ENCODE measurements at places on chromosomes 3 and 15.
A peak's percentile ranks its signal among the peaks of the same experiment; 100 is the strongest.

DNA sequence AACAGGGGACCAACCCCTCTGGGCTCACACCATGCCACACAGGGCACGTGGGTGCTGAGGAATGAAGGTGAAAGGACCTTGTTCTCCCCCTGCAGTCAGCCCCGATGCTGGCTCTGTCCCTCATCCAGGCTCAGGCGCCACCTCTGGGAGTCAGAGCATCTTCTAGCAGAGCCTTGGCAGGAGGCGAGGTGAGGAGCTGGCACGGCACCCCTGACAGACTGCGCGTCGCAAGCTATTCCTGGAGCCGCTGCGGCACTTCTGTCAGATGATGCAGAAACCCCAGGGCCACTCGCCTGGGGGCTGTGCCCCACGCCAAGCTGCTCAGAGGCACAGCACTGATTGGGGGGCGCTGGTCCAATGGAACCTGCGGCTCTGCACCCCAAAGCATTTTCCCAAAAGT, 62.0 kb downstream of the MGLL start:
- no peak for DNase-seq

DNA sequence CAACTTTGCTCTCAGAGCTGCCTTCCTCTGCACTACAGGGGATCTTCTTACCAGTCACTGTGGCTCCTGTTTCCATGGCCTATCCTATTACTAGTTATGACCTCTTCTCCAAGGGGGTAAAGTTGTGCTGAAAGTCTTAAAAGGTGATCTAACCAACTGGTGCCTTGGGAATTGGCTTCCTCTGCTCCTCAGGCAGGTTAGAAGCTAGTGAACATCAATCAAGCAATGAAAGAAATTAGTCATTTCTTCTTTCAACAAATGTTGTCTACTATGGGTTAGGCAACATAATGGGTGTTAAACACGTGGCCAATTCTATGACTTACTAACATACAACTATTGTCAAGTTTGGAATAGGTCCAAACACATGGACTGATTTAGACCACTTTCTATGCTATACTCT, 571.4 kb upstream of the NAALADL2 start:
- no peak for DNase-seq

GRCh38 chr3:49654955-49655556, 19.1 kb upstream of the APEH start:
- DNase-seq: peak; percentile 75

GRCh38 chr15:41795996-41796856, 21.9 kb downstream of the MAPKBP1 start:
- no peak for DNase-seq

DNA sequence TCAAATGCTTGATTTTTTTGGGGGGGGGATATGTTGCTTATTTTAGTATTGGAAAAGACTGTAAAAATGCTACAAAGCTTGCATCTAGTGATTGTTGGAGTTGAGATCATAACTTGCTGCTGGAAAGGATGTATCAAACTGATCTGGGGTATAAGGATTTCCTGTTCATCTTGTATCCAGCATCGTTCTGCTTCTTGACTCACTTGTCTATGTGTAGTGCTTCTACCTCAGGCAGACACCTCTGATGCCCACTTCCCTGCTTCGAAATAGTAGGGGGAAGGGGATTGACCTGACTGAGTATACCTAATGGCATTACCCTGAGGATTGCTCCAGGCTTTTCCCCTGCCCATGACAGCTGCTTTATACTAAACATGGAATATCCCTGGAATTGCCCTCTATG, 42.7 kb downstream of the STT3B start:
- no peak for DNase-seq

DNA sequence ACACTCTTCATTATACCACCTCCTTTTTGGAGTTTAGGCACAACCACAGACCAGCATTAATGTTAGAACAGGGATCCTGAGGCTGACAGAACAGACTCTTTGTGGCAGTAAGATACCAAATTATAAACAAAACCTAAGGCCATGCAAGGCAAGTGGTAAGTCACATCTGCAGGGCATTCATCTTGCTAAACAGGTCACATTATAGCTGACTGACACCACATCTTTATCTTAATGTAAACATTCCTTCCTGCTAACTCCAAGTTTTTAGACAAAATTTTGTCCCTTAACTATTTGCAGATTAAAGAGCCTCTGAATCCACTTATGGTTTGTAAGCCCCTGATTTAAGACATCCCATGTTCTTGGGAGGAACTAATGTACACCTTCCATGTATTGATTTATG, 500.6 kb downstream of the PYDC2 start:
- no peak for DNase-seq

GRCh38 chr3:105347625-105348302, 18.9 kb upstream of the ALCAM start:
- no peak for DNase-seq

GRCh38 chr15:67194171-67195114, 60.0 kb downstream of the AAGAB start:
- DNase-seq: no peak

- no peak for DNase-seq
Measured at GRCh38 chr3:149151843-149152242, 22.4 kb downstream of the HPS3 start.

- DNase-seq: no peak
Measured at GRCh38 chr15:70269311-70269911, 171.7 kb upstream of the TLE3 start.

GRCh38 chr3:115581362-115582135, 41.8 kb upstream of the GAP43 start:
- no peak for DNase-seq

DNA sequence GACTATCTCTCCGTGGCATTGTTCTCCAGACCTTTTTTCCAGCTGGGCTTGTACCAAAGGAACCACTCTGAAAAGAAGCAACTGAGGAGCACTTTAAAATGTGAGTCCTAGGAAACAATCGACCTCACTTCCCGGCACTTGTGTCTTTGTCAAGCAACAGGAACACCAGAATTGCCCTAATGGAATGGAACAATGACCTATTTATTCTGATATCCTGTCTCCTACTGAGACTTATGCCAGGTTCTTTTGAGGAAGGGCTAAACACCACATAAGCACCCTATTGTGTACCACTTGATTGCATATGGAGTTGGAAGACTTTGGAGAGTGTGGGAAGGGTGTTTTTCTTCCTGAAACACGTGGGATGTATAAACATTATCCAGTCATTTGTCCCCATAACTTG, 56.8 kb upstream of the TGFBR2 start:
- DNase-seq: no peak

- no peak for DNase-seq
Measured at GRCh38 chr15:83110381-83110780, 2.9 kb downstream of the TM6SF1 start.

GRCh38 chr3:35724106-35724505, 84.8 kb downstream of the ARPP21 start:
- DNase-seq: peak; percentile 1

GRCh38 chr15:39279311-39279710, 301.6 kb upstream of the THBS1 start:
- DNase-seq: no peak

- no peak for DNase-seq
Measured at GRCh38 chr3:160806686-160807085, 50.7 kb downstream of the PPM1L start.

DNA sequence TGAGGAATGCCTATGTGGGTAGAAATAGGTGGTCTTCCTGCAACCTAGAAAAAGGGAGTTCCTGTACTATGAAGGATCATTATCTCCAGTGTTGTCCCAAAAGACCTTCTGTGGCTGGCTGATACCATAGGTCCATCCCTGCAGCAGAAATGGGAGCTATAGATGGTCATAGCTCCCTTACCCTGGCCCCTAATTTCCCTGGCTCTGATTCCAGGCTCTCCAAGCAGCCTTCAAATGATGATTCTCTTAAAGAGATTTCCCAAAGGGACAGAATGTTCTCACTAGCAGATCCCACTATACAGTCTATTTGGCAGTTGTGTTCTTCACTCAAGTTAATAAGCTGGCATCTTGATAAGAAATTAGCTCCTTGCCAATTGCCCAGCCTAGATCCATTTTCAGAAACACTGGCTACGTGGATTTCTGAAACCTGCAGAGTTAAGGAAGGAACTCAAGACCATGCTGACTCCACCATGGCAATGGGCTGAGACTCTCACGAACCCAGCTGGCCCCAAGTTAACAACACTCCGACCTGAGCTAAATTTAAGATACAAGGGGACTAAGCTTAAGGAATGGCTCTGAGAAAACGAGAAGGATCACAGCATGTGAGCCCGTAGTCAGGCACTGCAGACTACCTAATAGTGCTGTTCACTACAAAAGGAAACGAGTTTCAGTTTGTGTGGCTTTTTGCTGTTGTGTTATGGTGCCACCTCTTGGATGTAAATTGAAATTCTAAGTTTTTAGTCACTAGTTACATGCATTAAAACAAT, 11.4 kb downstream of the C15orf40 start:
- peak; percentile 38 for DNase-seq

- no peak for DNase-seq
Measured at GRCh38 chr15:51161491-51162220, 67.0 kb upstream of the TNFAIP8L3 start.

GRCh38 chr3:23075496-23075895, 127.6 kb upstream of the UBE2E2 start:
- DNase-seq: no peak

DNA sequence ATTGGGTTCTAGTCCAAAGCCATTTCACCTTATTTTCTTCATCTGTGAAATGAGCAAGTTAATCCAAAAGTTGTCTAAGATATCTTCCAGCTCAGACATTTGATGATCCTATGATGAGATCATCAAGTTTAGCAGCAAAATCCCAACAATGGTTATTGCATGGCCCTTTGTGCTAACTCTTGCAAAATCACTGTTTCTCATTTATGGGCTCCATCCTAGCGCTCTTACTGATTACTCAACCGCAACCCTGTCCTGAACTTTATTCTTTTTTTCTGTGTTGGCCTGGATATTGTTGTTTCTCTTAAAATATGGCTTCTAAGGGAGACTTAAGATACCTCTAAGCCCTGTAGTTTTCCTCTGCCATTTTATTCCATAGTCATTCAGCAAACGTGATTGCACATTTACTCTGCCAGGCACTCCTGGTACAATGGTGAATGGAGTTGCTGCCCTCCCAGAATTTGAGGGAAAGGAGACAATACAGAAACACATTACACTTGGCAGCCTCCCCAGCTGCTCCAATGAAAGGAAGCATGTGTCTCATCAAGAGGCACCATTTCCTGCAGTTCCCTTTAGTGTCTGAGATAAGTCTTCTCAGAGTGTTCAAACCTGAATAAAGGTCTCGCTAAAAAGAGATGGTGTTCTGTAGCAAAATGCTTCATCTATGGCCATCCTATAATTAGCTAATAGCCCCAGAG, 4.4 kb downstream of the GXYLT2 start:
- DNase-seq: no peak

GRCh38 chr3:60064210-60065178, 1014.7 kb upstream of the CFAP20DC start:
- DNase-seq: no peak

DNA sequence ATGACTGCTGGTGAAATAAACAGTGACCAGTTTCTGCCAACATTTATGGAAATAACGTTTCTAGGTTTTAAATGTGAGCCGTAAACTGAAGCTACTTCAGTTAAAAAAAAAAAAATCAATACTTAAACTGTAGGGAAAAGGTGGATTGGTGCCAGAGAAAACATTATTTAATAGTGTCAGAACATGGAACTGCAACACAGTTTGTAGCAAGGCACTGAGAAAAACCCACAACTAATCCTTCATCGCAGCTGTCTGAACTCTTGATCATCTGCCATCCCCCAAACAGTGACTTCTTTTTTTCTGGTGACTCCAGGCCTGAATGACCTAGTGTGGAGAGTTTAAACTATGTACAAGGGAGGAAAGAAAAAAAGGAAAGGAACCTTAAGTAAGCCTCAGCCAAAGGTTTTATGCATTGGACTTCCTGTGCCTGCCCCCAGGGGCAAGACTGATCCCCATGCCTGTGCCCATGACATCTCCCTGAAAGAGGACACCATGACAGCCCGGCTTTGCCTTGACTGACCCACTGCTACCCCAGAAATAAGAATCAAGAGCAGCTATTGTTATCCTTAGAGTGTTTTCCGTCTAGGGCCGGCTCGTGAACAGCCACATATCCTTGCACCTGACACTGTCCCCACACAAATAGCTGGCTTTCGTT, 33.1 kb downstream of the CRTAP start:
- DNase-seq: peak; percentile 42

- no peak for DNase-seq
Measured at GRCh38 chr3:37935290-37935668, 55.3 kb upstream of the VILL start.

GRCh38 chr15:76939715-76940114, 8.2 kb downstream of the RCN2 start:
- no peak for DNase-seq

DNA sequence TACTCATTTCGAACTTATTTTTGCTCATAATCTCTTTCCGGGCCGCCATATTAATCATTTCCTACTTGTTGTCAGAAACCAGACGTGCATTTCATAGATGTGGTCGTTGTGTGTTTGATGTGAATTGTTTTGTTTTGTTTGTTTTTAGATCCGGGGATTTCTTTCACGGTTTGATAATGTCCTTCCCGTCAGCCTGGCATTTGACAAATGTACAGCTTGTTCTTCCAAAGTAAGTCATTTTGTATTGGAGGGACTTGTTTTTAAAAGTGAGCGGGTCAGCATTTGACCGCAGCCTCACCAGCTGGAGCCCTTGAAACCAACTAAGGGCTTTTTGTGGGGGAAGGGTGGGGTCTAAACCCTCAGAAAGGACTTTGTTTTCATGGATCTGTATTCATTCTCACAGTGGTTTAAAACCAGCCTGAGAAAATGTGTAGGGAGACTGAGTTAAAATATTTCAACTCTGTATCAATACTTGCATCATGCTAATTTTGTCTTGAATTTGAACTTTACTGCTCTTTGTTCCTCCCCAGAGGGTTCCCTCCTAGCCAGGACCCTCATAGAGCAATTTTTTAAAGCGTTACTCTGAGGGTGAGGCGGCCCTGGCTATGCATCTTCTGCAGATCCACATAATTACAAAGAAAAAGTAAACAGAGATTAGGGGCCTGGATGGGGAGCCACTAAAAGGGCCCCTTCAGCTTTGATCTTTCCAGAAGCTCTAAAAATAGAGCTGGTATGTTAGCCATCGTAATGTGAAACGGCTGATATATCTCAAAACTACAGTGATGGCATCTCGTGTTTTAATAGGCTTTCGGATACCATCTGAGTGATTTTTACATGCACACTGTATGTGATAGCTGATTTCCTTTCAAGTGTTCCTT, 107.9 kb downstream of the ATG7 start:
- no peak for DNase-seq

DNA sequence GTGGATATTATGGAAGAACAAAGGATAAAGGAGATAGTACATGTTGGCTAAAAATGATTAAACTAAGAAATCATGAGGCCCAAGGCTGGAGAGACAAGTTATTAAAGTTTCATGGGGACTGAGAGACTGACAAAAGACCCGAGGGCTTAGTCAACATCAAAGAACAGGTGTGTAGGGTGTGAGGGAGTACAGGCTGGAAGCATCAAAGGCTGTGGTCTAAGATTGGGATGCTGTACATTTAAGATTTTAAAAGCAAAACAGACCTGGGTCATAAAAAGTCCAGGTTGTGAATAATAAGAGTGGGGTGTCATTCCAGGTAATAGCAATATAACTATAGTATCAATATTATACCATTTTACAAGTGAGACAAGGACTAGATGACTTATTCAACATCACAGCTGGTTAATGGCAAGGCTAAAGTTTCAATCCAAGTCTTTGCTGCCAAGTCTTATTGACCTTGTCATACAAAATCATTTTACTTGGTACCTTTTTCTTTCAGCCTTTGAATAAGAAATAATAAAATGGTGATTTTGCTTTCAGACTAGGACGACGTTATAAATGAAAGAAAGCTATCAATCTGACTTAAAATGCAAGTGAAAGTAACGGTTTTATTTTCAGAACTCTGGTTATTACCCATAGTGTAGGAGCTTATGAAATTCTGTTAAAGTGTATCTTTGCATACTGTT, 211.6 kb downstream of the TNIK start:
- no peak for DNase-seq

All from SHP77 (cell line).